ENCODE measurements at places on chromosomes 1 and 21. TPM values are rescaled to one million over a fixed set of nuclear protein-coding genes. Genes with fewer than 3 reads are reported as not detected.

DNA sequence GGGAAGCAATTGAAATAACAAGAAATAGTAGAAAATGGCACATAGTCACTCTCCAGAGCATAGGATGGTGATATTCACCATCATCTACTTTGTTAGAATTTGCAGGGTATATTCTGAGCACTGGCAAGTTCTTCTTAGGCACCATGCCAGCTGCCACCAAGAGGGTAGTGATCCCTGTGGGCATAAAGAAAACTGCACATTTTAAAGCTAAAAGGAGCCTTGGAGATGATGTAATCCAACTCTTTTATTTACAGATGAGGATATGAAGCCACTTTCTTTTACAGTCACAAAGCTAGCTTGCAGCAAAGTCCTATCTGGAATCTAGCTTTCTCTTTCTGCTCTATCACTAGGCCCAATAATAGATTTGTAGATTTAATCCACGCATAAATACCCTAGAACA lies 69.0 kb downstream of the PTGER3 start:
- no peak for DNase-seq

- DNase-seq, result no peak
Measured at GRCh38 chr1:19239876-19240275, 11.4 kb downstream of the EMC1 start.

- DNase-seq, result no peak
Measured at GRCh38 chr21:31449921-31450535, 106.0 kb upstream of the TIAM1 start.

LINGO4 gene
- not detected for total RNA-seq

- DNase-seq, result no peak
Measured at GRCh38 chr1:9990944-9991343, 6.1 kb upstream of the RBP7 start.

OR2T33 gene
- total RNA-seq, result not detected

SPATA1 gene
- not detected for total RNA-seq

DNA sequence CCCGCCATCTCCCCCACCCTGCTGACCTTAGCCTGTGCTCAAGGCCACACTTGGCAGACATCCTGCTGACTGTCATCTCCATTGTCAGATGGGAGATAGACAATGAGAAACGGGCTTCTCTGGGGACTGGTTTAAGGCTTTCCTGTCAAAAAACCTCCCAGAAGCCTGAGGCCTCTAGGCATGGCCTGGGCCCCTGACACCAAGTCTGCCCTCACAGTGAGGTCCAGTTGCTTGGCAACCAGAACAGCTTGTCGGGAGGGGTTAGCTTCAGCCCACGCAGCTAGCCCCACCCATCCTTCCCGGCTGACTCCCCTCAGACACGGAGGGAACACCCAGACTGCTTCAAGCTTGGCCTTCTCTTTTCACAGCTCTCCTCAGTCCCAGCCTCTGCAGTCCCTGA lies 11.0 kb downstream of the PLEKHA6 start:
- DNase-seq, result no peak

ADAMTS1 gene
- 62.5 TPM for total RNA-seq

- no peak for DNase-seq
Measured at GRCh38 chr1:155678027-155678426, 10.5 kb downstream of the YY1AP1 start.

DNA sequence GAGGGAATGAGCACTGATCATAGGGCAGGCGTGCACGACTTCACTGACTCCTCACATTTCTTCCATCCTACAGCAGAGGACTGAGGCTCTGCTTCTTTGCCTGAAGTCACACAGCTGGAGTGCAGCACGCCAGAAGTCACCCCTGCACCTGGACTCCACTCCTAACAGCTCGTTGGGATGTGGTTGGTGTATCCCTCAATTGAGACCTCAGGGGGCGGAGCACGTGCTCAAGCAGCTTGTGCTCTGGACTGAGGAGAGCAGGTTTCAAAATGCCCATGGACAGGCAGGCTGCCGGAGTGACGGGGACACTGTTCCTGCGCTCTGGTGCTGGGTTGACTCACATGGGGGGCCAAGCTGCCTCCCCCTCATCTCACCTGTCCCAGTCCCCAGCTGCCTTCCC lies 13.9 kb downstream of the CHIT1 start:
- DNase-seq, result no peak

LMO4 gene
- total RNA-seq, result 14.8 TPM

GRCh38 chr1:1599030-1599934 lies 653 bp downstream of the FNDC10 start:
- DNase-seq, result peak; percentile 18

DNA sequence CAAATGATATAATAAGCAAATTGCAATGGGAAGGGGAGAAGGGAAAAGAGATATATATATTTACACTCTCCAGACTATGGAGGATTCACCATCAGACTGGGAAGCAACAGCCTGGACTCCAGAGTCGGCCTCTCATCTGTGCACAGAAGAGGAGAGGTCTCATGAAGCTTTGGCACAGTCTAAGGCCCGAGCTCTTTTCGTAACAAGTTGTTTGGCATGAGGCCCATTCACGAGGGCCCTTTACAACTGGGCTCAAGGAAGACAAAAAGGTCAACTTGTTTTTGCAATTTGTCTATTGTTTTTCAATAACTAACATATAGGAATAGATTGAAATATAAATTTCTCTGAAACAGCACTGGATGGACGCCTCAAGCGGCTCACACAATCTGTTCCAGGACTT lies 66.7 kb upstream of the AJAP1 start:
- DNase-seq, result no peak

- DNase-seq, result no peak
Measured at GRCh38 chr1:7868070-7868780, 15.4 kb upstream of the UTS2 start.

INSRR gene
- total RNA-seq, result not detected

DNA sequence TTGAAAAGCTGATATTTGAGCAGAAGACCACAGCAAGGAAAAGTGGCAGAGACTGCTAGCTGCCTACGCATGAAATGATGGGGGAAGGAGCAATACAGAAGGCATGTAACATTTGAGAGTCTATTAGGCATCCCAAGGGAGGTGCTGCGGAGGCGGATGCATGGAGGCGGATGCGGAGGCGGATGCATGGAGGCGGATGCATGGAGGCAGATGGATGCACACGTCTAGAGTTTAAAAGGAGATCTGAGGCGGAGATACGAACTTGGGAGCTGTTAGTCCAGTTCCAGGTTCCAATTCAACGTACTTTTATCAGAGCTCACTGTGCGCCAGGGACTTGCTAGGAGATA lies 744 bp upstream of the DDX20 start:
- DNase-seq, result no peak

DNA sequence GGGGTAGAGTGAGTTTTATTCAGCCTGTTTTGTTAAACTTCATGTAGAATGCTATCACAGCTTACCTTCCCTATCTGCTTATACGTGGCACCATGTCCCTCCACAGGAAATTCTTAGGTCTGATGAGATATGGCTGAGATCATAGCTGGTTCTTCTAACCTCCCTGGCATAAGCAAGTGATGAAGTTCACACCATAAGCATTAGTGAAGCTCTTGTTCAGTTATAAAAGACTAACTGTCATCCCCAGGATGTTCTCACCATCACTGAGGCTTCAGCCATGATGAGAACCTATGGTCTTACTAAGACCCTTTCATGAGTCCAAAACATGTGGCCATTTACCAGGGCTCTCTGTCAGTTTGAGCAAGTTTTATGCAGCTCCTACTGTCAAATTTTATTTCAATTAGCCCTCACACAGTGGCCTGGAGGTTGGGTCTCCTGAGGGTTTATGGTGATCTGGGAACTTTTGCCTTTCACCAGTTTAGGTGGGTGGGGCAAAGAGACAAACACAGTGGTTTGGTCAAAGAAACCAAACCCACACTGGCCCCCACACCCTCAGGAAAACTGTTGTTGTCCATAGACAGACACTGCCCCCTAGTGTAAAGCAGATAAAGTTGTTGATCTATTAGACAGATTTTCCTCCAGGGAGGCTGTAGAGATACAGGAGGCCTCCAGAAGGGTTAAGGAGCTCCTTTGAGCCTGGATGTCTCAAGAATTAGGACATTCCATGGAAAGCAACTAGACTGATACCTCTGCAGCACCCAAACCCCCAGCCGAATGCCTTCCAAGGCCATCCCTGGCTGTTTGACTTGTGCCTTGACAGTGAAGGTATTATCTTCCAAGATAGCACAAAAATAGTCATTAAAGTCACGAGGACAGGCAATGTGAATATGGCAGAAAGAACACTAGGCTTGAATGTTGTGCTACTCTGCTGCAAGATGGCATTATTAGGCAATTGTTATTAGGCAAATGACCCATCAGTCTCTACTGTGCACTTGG lies 5.0 kb downstream of the SLC22A15 start:
- peak; percentile 17 for DNase-seq

PMF1 gene
- total RNA-seq, result 115 TPM

GPATCH3 gene
- 17.3 TPM for total RNA-seq

DNA sequence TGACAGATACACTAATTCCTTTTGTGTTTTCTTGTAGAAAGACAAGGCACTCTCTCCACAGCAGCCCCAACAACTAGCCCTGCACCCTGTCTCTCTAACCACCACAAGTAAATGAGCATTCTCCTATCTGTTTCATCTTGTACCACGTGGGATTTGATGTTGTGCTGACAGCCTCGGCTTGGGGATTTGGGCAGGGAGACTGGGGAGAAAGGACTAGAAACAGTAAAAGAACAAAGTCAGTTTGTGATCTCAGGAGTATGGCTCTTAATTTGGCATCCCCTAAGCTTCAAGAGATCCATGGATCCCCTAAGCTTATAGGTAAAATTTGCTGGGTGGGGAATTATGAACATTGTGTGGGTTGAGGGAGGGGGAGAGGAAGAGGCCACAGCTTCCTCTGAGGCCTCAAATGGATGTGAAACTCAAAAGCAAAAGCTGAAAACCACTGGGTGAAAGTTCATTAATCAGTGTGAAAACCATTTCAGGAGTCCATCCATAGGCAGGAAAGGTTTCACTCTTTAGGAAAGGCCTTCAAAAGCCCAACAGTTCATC lies 3.1 kb downstream of the C1orf162 start:
- no peak for DNase-seq

GRCh38 chr1:198373376-198373775 lies 167.1 kb downstream of the ATP6V1G3 start:
- DNase-seq, result no peak

KCNK2 gene
- total RNA-seq, result 7.6 TPM

GRCh38 chr1:195218428-195219212 lies 1389.6 kb downstream of the KCNT2 start:
- no peak for DNase-seq

GALE gene
- 196 TPM for total RNA-seq

DNA sequence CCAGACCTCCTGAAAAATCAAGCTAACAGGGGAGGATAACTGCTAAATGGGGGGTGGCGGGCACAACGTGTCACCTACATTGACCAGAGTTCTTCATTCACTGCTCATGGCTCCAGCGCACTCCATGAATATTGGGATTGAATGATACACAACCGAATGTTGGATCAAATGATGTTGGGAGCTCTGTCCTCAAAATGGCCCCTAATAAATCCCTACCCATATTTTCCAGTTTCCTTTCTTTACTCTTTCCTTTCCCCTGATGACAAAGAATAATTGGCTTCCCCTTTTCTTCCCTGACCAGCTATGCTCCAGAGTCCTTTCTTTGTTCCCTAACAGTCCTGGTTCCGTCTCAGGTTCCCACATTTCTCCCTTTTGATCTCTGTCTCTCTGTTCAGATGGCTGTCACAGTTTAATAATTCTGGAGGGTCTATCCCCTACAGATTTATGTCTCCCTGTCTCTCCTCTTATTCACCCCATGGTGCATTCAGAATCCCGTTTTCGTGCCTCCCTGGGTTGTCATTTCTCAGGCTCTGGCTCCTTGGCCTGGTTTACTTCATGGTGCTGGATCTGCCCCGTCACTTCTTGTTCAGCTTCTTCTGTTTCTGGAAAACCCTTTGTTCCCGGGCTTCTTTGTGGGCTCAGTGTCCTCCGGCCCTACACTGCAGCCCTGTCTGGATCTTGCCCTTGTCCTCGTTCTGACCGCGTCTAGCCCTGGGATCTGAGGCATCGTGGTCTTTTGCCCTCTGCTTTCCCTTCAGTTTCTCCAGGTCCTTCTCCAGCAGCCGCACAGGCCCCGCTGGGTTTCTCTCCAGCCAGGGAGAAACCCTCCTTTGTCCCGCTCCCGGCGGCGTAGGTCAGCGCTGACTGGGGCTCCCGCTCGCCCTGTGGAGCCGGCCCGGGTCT lies 78.3 kb downstream of the NDUFS5 start:
- DNase-seq, result peak; percentile 51

UBL4B gene
- total RNA-seq, result not detected

DNA sequence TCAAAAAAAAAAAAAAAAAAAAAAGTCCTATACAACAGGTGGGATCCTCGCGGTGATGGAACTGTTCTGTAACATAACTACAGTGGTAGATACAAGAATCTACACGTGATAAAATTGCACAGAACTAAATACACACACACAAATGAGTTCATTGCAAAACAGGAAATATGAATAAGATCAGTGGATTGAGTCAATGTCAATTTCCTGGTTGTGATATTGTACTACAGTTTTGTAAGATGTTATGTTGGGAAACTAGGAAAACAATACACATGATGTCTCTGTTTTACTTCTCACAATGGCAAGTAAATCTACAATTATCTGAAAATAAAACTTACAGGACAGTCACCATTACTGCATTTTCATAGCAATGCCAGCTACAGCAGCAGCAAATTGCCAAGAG lies 59.8 kb downstream of the ITGB3BP start:
- DNase-seq, result no peak

DNA sequence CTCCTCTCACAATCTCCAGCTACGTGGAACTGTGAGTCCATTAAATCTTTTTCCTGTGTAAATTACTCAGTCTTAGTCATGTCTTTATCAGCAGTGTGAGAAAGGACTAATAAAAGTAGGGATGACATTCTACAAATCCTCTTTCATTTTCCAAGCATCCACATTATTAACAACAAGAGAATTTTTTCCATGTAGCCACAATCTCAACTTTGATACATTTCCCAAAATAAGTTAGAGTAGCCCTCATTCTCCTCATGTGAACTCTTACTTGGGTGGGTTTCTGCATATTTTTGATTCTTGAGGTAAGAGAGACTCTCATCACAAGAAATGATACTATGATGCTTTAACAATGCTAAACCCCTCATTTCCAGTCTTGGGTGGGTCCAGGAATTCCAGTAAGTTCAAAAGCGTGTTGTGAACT lies 52.8 kb downstream of the TNFSF18 start:
- DNase-seq, result no peak

DNA sequence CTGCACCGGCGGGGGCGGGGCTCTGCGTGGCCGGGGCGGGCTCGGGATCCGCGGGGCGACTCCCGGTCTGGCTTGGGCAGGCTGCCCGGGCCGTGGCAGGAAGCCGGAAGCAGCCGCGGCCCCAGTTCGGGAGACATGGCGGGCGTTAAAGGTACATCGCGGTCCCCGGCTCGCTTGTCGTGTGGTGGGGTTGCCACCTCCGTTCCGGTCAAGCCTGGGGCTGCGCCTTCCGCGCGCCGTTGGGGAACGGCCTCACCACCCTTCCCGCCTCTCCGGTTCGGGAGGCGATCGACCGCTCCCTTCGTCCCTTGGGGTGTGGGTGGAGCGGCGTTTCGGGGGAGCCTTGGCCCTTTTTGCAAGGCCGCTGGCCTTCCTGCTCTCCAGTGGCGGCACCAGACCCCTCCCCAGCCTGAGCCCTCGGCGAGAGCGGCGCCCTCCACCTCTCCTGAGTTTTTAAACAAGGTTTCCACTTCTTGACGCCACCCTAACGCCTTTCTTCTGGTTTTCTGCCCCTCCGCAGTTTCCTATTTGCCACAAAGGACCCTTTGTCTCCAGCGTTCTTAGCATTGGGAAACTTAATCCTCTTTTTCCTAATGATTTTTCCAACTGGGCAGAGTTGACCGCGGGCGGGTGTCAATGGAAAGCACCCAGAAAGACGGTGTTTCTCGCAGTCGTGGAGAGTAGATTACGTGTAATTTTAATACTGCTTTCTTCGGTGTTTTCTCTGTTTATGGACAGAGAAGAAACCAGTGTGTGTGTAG lies at the start of the genes LEPR and LEPROT:
Gene LEPR, plus strand, starts transcription at position 79 of the 761 bp plus-strand sequence. CDS start 144,898 bp downstream, outside the sequence.
Gene LEPROT, plus strand, starts transcription at position 79 of the 761 bp plus-strand sequence. Its CDS starts 57 bp downstream, at position 136.
- no peak for DNase-seq

Data from Caki2 (cell line).